ENCODE measurements at places on chromosomes 3 and 15. TPM values are rescaled to one million over a fixed set of nuclear protein-coding genes. Genes with fewer than 3 reads are reported as not detected.

PTPRG gene
- polyA plus RNA-seq: 10.0 TPM

DNA sequence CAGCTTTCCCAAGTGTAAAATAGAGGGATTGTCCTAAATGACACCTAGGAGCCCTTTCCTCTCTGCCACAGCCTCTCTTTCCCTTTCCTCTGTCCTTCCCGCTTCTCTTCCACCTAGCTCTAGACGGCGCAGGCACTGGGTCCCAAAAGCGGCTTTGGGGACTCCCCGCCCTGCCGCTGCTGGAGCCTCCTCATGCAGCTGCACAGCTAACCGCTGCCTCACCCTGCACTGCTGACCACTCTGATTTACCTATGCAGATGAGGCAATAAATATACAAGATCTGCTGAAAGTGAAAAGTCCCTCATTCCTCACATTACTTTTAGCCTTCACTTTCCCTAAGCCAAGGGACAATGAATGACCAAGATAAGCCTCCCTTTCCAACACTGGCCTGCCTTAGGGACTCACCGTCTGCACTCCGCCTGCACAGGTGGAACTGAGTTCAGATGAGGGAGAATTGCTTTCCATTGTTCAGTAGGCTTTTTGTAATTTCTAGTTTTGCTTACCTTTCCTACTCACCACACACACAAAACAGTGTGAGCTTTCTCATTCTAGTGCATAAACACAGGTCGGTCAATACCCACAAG is 197.5 kb upstream of the BCL6 start:
- DNase-seq: no peak

- DNase-seq: no peak
These were observed 63.0 kb downstream of the VPS8 start for GRCh38 chr3:184874709-184875644.

AADACL2 gene
- not detected for polyA plus RNA-seq

GRCh38 chr15:52499506-52499905 is 29.2 kb downstream of the MYO5A start:
- DNase-seq: no peak

HRG gene
- 0.03 TPM for polyA plus RNA-seq

- no peak for DNase-seq
These were observed 153.5 kb downstream of the MECOM start for GRCh38 chr3:169509780-169510692.

- DNase-seq: no peak
These were observed 64.5 kb downstream of the RYR3 start for GRCh38 chr15:33375236-33375635.

GRCh38 chr3:68306571-68306970 is 625.8 kb downstream of the TAFA4 start:
- no peak for DNase-seq

GRCh38 chr15:99842071-99842470 is 108.8 kb upstream of the LYSMD4 start:
- no peak for DNase-seq

DNA sequence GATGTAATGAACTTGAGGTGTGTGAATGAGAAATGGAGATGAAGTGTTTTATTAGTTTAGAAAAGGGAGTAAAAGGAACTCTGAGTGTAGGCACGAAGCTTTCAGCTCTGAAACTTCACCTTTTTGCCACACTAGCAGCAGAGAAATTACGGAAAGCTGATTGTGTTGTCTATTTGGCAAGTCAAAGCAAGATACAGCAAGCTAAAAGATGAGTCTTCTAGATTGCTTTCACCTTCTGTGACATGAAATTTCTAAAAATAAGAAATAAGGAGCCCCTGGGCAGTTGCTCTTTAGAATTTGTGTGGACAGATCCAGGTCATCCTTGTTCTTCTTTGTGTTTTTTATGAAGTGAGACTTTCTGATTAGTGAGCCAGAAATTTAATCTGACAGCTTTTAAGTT is 143.4 kb downstream of the FNDC3B start:
- DNase-seq: no peak

DNA sequence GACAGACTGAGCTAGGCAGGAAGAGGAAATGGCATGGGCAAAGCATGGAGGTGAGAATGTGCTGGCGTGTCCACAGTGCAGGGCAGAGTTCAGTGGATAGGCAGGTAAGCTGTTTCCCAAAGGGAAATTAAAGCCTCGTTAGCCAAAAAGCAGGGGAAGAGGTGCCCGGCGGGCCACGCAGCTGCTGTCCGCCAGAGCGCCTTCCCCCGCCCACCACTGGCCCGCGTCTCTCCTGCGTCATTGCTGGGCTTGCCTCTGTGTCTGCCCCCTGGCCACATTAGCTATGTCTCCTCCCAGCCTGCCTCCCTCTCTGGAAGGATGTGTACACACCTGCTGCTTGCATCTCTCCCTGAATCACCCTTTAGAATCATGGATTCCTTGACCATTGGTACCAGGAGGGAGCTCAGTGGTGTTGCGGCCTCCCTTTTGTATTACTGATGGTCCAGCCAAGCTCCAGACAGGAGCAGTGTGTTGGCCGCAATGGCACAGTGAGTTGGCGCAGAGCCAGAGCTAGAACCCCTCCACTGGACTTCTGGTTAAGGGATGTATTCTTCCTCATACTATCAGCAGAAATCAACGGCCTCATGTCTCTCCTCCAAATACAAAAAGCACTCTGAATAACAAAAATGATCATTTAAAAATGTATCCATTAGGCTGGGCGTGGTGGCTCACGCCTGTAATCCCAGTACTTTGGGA is 26.6 kb downstream of the SLC28A1 start:
- no peak for DNase-seq

GRCh38 chr3:67335813-67336212 is 318.6 kb downstream of the SUCLG2 start:
- DNase-seq: no peak

GRCh38 chr3:16504242-16504641 is 9.3 kb downstream of the RFTN1 start:
- DNase-seq: no peak

GABRR3 gene
- polyA plus RNA-seq: not detected

ANKRD63 gene
- not detected for polyA plus RNA-seq

DNA sequence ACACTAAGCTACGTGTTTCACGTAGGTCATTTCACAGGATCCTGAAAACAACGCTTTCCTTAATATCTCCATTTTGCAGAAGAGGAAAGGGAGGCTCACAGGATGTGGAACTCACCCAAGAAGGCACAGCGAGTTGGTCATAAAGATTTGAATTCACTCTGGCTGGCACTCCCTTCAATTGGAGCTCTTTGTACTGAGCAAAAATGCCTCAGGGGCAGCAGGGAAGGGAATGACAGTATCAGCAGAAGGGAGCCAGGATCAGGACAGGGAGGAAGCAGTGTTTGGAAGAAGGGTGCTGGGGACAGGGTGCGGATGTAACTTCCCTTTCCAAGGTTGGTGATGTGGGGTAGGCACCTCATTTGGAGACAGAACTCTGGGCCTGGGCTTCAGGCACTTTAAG is 1.1 kb upstream of the ST6GAL1 start:
- DNase-seq: no peak

- no peak for DNase-seq
These were observed 48.1 kb upstream of the RFX7 start for GRCh38 chr15:56291741-56292140.

DNA sequence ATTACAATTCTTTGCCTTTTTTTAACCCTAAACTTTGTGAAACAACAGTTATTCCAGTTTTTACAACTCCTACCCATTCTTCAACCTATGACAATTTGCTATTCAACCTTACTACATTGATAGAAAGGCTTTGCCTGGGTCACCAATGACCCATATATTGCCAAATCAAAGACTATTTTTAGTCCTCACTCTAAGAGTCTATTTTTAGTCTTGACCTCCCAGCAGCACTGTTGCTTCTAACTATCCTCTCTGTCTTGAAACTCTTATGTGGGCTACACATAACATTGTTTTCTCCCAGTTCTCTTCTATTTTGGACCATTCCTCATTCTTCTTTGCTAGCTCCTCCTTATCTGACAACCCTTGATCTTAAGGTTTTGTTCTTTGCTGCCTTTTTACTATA is 71.4 kb downstream of the C3orf80 start:
- DNase-seq: no peak

- DNase-seq: peak; percentile 13
These were observed 48.4 kb downstream of the GOLIM4 start for GRCh38 chr3:168047190-168047795.

- no peak for DNase-seq
These were observed 60.9 kb upstream of the DCBLD2 start for GRCh38 chr3:98962189-98962930.

Measured in keratinocyte (primary cell).